Heart right ventricle (tissue), 16 donors: ENCODE measurements at places on chromosomes 4 and X.

DNA sequence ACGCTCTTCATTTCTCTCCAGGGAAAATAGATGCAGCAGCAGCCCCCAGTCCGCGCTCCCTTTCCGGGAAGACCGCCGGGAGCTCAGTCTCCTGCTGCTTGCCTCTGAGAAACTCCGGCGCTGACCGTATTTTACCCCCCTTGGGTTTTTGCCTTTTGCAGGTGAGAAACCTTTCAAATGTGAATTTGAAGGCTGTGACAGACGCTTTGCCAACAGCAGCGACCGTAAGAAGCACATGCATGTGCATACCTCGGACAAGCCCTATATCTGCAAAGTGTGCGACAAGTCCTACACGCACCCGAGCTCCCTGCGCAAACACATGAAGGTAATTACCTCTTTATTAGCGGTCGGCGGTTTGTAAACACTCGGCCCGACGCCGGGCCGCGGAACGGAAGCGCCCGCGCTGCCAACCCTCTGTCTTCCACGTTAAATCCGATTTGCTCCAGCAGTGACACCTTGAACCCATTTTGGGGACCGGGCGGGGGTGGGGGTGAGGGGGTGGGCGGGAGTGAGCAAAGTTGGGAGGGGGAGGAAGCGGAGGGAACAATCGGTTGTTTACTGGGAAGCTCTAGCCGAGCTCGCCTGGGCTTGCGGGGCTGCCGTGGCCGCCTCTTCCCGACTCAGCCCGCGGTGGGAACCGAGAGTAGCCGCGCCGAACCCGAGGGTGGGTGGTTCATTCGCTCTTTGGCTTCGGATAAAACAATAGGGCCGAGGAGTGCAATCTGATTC, 3.0 kb downstream of the ZIC3 start:
- DNase-seq, result no peak

- DNase-seq, result no peak
These were observed 116.2 kb upstream of the DCLK2 start for GRCh38 chr4:149961876-149962597.

GRCh38 chrX:150454083-150454482, 91.0 kb downstream of the MAMLD1 start:
- DNase-seq, result no peak

DNA sequence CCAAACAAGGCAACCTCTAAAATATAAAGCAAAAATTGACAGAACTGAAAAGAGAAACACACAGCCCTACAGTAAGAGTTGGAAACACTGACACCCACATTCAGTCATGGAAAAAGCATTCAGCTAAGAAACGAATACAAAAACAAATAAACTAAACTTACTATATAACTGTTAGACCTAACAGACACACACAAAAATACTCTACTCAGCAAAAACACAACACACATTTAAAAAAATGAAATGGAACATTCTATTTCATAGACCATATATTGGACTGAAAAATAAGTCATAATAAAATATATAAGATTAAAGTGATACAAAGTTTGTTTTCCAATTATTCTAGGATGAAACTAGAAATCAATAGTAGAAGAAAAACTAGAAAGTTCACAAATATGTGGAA, 488.8 kb upstream of the POU3F4 start:
- DNase-seq, result no peak

GRCh38 chr4:61596606-61597340, 396.6 kb downstream of the ADGRL3 start:
- no peak for DNase-seq

DNA sequence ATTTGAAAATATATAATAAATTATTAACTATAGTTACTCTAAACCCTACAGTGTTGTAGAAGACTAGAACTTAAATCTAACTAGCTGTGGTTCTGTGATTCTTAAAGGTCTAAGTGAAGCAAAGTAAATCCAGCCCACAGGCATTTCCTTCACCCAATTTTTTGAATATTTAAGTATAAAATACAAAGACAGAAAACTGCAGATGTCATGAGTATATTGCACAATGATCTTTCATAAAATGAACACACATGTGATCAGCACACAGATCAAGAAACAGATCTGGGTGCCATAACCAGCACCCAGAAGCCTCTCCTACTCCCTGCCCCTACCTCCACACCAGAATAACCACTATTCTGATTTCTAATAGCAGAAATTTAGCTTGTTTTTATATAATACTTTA, 82.9 kb downstream of the CAMK2D start:
- no peak for DNase-seq

- DNase-seq, result peak; percentile 54
These were observed 6.8 kb upstream of the IQSEC2 start for GRCh38 chrX:53288189-53288588.

DNA sequence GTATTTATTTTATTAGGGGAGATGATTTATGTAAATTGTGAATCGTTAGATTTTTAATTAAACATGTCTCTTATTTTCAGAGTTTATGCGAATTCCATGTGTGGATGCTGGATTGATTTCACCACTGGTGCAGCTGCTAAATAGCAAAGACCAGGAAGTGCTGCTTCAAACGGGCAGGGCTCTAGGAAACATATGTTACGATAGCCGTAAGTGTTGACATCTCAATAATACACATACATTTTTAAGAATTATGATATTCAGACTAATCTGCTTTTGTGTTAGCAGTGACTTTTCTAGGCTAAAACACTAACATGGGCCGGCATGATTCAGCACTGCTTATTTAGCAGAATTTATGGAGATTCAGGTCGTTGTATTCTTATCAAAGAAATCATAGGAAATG, 91.2 kb downstream of the RAP1GDS1 start:
- no peak for DNase-seq

DNA sequence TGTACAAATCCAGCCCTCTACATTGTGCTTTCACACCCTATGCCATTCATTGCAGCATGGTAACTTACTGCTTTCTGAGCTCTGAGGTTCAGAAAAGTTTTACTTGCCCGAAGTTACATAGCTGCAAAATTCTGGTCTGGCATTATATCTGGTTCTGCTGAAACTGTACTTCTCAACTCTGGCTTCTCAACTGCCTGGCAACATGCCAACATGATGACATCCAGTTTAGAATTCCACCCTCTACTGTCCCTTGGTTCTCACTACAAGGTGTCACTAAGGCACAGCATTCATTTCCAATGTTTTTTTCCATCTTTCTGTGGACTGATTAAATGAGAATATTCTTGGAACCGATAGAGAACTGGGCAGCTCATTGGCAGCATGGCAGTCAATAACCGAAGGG, 242.9 kb upstream of the PRPS2 start:
- no peak for DNase-seq

DNA sequence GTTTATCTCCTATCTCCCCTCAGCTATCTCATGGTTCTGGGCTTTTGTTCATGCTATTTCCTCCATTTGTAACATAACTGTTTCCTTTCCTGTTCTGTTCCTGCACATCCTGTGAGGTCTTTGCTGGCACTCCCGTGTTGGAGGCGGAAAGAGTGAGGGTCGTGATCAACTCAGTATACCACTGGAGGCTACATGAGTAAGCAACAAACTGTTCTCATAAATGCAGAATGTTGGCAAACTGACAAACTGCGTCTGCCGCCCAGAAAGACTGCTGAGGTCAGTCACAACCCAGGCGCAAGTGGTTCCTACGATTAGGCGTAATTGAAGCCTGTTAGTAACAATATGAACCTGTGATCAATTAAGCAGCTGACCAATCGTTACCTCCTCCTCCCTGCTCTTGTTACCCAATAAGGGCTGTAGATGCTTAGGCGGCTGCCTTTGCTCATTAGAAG, 48.8 kb downstream of the C4orf33 start:
- no peak for DNase-seq

GRCh38 chr4:153629776-153630175, 54.3 kb upstream of the TLR2 start:
- no peak for DNase-seq

- no peak for DNase-seq
These were observed 32.5 kb upstream of the ELF2 start for GRCh38 chr4:139209470-139210063.

- no peak for DNase-seq
These were observed 671.8 kb downstream of the CCSER1 start for GRCh38 chr4:90798948-90799347.

DNA sequence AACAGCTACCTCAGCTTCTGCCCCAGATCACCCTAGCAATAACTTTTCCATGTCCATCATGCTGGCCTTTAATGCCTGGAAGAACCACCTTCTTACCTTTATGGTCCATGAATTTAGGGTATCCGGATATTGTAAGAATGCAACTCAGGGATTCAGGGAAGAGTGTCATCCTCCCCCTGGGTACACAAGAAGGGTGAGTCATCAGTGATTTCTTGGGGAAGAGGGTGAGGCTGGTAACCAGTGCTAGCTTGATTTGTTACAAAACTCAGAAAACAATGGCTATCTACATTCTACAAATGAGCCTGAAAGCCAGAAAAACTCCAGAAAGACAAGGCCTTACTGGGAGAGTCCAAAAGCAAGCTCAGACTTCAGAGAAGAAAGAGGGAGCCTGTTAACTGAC, 10.4 kb upstream of the NALF2 start:
- no peak for DNase-seq

DNA sequence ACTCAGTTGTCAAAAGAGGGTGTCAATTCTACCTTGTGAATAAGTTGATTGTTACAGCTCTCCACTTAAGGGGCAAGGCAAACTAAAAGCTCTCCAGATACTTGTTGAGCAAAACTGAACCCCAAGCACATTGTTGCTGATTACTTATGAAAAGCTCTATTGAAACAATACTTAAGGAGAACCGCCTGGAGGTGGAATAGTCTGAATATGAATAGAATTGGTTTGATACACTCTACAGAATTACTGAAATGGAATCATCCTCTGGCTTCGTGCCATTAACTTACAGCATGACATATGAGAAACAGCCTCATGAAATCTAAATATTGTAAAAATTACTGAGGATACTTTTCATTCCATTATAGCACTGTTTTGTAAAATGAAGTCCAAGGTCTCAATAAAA, 127.0 kb upstream of the SH3RF1 start:
- no peak for DNase-seq

- peak; percentile 91 for DNase-seq
These were observed at the start of gene SRD5A3 for GRCh38 chr4:55345980-55346850. TSS of gene SRD5A3 (plus strand) at chr4:55346242. CDS start at chr4:55346337, 95 bp downstream.

- DNase-seq, result no peak
These were observed 1639.4 kb upstream of the TENM3 start for GRCh38 chr4:180603791-180604190.
